ENCODE measurements at places on chromosomes 6 and 20.
A peak's percentile ranks its signal among the peaks of the same experiment; 100 is the strongest.

- no peak for DNase-seq
These were observed 54.5 kb downstream of the GINS1 start for GRCh38 chr20:25461786-25462545.

DNA sequence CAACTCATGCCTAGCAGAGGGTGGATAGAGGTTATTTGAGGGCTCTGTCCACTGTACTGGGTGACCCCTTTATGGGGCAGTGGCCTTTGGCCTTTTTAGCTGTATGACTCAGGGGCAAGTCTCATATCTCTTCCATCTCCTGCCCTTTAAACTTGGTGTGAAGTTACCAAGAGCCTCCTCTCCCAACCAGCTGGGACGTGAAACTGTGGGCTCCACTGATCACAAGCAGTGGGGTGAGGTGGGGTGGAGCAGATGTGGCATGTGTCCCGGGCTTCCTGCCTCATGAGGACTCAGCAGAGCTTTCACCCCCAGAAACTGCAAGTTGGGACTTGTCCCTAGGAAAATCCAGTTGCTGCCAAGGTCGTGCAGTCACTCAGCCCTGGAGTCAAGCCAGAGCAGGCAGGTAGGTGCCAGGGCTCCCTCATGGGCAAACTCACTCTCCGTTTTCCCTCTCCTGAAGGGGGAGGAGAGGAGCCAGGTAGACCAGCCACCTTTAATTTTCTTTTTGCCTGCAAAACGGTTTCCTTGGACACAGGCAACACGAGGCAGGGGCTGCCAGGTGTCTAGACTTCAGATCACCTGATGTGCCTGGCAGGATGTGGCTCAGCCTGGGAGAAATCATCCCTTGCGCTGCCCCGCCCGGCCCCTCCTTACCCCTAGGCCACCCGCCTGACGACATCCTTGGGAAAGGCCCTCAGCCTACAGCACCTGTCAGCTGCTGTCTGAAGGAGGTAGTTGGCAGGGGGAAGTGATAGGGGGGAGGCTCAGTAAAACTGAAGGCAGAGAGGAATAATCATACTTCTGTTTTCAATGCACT is 4.0 kb downstream of the CDKN1A start:
- DNase-seq = peak; percentile 66

DNA sequence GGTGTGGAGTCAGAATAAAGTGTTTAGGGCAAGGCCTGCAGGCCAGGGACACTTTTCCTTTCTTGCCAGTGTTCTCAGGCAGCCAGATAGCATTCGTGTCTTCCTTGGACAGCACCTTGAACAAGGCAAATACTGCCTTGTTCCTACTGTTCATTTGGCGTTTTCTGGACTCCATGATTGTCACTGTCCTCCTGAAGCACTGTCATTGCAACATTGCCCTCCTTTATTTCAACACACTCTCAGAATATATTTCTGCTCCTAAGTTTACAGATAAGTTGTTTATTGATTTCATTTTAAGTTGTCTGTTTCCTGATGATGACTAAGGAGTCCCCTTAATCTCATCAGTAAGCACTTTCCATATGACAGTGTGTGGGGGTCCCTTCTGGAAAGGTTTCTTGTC is 15.1 kb upstream of the DEF6 start:
- DNase-seq = no peak

DNA sequence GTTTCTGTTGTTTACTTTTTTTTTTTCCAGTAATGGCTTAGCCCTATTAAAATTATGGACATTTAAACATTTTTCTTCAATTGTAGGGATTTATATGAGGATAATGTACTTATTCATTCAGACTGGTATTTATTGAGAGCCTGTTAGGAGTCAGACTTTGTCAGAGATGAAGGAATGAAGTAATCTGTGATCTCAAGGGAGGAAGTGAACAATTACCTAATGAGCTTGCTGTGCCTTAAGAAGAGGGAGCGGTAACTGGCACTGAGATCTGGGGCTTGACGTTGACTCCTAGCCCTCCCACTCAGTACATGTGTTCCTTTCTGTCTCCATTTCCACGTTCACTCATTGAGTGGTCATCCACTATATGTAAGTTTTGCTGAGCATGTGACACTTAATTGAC is 12.6 kb downstream of the AFDN start:
- no peak for DNase-seq

- DNase-seq = no peak
These were observed 242.9 kb downstream of the TBX18 start for GRCh38 chr6:84521511-84521910.

DNA sequence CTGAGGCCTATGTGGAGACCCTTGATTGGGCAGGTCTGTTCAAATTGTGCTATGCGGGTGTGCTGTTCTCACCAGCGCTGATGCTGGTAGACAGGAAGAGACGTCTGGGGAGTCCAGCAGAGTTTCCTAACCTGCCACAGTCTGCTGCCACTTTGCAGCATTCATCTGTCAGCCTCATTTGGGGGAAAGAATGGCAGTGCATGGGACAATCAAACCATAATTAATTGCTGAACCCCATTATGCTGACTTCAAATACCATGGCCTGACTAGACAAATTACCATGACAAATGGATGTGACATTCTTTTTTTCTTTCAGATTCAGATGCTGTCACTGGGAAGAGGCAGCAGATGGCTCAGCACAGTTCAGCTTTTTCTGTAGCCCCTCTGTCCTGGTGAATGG is 171.4 kb upstream of the SYNDIG1 start:
- no peak for DNase-seq

DNA sequence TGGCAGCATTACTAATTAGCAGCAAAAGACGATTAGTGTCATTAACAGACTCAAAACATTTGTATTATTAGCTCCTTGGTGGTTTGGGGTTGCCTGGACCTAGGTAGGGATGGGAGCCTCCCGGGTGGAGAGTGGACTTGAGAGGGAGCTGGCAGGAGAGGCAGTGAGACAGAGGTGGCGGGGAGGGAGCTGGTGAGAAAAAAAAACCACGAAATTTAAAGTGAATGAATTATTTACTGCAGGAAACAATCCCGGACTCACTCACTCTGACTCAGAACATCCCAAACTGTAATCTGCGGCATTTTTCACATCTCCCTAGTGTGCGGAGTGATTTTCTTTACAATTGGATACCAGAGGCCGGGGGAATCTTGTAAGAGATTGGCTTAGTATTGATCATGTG is 14.3 kb upstream of the CDH22 start:
- DNase-seq = no peak

GRCh38 chr6:29705389-29706231 is 17.6 kb upstream of the HLA-F start:
- no peak for DNase-seq

- DNase-seq = no peak
These were observed 69.2 kb downstream of the ATG5 start for GRCh38 chr6:106256201-106256968.

DNA sequence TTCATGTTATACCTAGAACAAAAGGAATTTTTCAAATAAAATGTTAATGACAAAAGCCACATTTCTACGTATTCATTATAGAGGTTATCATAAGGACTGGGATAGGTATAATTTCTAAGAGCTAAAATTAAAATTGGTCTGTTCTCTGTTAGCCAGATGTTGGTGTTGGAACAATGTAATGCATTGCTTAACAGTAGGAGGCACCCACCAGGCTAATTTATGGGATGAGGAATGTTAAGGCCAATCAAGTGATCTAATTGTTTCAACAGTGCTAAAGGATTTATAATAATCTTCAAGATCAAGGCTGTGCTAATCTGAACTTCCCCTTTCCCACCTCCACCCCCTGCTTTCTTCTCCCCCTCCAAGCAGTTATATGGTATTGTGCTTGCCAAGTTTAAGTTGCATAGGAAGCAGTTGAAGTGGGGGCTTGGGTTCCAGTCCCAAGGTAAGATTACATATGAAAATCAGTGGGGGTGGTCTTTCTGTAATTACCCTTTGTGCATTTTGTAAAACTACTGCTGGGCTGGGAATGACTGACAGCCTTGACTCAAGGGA is 89.2 kb upstream of the BACH2 start:
- DNase-seq = no peak

- DNase-seq = no peak
These were observed 25.3 kb downstream of the ACSS1 start for GRCh38 chr20:25032478-25033264.

- DNase-seq = no peak
These were observed 4.9 kb upstream of the LAMA4 start for GRCh38 chr6:112259337-112259675.

DNA sequence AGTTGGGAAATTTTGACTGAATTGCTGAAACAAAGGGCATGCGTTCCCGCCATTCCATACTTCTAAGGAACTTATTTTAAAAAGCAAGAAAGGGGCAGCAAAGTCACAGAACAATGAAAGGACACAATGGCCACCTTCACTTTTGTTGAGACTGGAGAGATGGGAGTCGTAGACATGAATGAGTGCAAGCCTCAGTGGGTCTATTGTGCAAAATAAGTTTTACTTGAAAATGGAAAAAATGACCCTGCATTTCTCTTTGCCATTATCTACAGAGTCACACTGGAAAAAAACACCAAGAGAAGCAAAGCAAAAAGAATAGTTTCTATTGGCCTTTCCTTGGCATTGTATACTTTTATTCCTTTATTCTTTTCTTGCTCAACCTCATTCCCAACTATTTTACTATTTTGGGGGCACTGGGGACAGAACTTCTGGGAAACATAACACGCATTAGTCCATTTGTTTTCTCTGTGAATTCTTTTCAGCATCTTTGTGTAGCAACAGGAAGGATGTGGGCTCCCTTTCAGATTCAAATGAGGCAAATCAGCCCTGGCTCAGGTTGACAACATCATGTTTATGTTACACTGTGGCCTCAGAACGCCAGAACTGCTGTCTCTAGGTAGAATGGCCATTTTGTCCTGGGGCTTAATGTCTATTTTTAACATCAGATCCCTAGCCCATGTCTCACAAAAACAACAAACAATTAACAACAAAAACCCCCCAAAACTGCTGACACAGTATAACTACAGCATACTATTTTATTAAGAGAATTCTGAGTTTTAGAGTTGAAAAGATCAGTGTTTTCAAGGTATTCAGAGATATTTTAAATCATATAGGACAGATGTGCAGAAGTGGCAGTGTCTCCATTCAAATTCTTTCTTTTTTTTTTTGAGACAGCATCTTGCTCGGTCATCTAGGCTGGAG is 122.2 kb downstream of the FYN start:
- DNase-seq = peak; percentile 55

DNA sequence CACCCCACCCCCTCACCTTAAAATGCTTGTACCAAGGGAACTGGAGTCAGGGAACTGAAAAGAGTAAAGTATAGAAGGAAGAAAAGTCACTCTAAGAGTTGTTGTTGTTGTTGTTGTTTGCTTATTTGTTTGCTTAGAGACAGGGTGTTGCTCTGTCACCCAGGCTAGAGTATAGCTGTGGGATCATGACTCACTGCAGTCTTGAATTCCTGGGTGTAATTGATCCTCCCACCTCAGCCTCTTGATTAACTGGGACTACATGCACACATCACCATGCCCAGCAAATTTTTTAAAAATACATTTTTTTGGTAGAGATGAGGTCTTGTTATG is 681.6 kb upstream of the GJE1 start:
- no peak for DNase-seq

DNA sequence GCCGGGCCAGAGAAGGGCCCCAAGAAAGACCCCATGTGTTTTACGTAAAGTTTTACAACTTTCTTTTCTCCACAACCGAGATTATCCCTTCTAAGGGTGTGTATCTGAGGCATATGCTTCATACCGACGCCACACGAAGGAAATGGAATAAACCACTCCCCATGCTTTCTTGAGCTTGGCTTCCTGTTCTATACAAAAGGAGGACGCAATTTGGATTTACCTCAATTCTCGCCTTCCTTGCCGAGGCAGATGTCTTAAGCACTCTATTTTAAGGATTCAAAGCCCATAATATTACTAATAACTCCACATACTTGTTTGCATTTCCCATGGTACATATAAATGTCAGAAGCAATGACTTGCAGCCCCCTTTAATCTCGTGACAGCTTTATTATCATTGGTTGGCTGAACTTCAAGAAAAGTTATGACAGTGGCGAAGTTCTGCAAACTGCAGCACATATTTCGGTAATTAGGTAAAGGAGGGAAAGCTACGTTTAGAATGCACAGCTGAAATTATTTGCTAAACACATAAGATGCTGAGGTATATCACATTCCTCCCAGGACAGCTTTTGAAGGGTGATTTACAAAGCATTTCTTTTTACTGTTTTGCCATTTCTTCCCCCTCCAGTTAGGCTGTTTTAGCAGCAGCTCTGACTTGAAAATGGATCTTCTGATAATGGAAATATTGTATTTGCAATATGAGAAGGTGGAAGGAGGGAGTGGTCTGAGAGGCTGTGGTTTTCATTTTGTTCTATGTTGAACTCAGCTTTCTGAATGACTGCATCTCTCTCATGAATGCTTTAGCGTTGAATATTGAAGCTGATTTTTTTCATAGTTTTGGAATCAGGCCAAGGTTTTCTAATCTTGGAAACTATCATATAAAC is 330.5 kb downstream of the EPHA7 start:
- DNase-seq = no peak

DNA sequence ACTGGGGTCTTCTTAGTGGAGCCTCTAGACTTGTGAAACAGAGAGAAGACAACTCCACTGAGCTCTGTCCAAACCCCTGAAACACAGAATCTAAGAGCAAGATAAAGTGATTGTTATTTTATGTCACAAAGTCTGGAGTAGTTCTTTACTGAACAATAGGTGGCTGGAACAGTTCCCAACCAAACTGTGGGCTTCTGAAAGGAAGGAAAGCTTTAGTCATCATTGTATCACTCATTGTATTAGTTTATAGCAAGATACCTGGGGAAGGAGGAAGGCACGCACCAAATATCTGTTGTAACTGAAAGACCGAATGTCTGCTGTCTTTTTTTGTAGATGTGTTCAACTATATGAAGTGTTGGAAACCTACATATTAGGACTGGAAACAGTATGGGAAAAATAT is 284.9 kb upstream of the TBX18 start:
- DNase-seq = no peak

DNA sequence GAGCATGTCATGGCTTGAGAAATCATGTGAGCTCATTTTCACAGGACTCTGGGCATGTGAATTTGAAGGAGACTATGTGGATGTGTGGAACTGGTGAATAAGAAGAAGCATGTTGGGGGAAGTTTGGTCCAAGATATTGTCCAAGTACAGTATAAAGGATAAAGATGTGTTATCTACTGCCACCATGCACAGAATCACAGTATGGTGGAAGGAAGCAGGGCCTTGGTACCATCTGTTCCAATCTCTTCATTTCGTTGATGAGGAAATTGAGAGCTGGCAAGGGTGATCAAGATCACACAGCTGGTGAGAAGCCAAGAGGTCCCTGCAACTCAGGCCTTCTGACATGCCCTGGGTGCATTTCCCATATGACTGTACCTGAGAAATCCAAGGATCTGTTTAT is 31.5 kb upstream of the RIPOR2 start:
- no peak for DNase-seq

- no peak for DNase-seq
These were observed 171.5 kb downstream of the QKI start for GRCh38 chr6:163585932-163586437.
